Large intestine (tissue), 12 donors: ENCODE measurements at places on chromosomes 5 and 9. TPM values are rescaled to one million over a fixed set of nuclear protein-coding genes. Genes with fewer than 3 reads are reported as not detected.

The FAM13B gene
- polyA plus RNA-seq = 23.5 TPM

The SLC6A7 gene
- 5.7 TPM for polyA plus RNA-seq

The CER1 gene
- 0.06 TPM for polyA plus RNA-seq

The SURF6 gene
- 41.8 TPM for polyA plus RNA-seq

The FOXI1 gene
- 0.03 TPM for polyA plus RNA-seq

The SV2C gene
- polyA plus RNA-seq = 3.0 TPM

The DRD1 gene
- 0.04 TPM for polyA plus RNA-seq

The PCDHA1 gene
- 0.55 TPM for polyA plus RNA-seq

The FOXE1 gene
- 0.01 TPM for polyA plus RNA-seq

The PURA gene
- 16.0 TPM for polyA plus RNA-seq

The ADRA1B gene
- 0.12 TPM for polyA plus RNA-seq

The PCDHGB5 gene
- polyA plus RNA-seq = 1.8 TPM

The ARHGAP26 gene
- polyA plus RNA-seq = 31.8 TPM

The GABRA6 gene
- not detected for polyA plus RNA-seq

The SPINK5 gene
- polyA plus RNA-seq = 0.70 TPM

The IL11RA gene
- 60.9 TPM for polyA plus RNA-seq

The PCDHA6 gene
- polyA plus RNA-seq = 0.85 TPM

The CERCAM gene
- polyA plus RNA-seq = 19.9 TPM

The TSSK1B gene
- polyA plus RNA-seq = not detected

The IFNA8 gene
- polyA plus RNA-seq = not detected

The SPATA31C1 gene
- 0.18 TPM for polyA plus RNA-seq
